ENCODE measurements at places on chromosomes 16 and 17.

- DNase-seq, result no peak
Observed at GRCh38 chr16:75319513-75320411, 68.3 kb upstream of the BCAR1 start.

- DNase-seq, result no peak
Observed at GRCh38 chr17:67038861-67039365, 5.4 kb upstream of the CACNG1 start.

GRCh38 chr17:68963958-68964357 lies 8.8 kb upstream of the ABCA8 start:
- no peak for DNase-seq

GRCh38 chr16:52480237-52480636 lies 66.7 kb downstream of the TOX3 start:
- no peak for DNase-seq

DNA sequence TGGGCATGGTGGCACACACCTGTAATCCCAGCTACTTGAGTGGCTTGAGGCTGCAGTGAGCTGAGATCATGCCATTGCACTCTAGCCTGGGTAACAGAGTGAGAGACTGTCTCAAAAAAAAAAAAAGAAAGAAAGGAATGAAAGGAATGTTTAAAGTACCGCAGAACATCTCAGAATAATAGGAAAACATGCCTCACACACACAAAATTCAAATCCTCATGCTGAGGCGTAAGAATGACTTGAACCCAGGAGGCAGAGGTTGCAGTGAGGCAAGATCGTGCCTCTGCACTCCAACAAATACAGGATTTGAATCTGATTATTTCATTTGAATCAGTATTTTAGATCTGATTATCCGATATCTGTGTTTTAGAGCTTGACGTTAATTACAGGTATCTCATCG lies 21.3 kb upstream of the GAA start:
- no peak for DNase-seq

DNA sequence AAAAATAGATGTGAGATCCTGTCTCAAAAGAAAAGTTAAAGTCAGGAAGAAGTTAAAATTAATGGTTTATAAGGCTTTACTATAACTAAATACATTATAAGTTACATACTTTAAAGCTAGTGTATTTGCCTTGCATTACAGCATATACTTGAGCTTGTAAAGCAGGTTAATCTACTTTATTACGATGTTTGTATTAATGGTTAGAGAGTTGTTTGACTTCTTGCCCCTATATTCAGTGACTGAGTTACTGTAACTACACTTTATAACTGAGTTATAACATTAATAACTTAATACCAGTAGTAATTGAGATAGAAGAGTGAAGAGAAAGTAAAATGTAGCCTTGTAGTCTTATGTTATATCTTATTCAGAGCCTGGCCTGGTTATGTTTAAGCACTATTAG lies 22.9 kb downstream of the CLTC start:
- DNase-seq, result no peak

- peak; percentile 83 for DNase-seq
Observed at GRCh38 chr17:40551091-40551878, 14.0 kb downstream of the CCR7 start.

DNA sequence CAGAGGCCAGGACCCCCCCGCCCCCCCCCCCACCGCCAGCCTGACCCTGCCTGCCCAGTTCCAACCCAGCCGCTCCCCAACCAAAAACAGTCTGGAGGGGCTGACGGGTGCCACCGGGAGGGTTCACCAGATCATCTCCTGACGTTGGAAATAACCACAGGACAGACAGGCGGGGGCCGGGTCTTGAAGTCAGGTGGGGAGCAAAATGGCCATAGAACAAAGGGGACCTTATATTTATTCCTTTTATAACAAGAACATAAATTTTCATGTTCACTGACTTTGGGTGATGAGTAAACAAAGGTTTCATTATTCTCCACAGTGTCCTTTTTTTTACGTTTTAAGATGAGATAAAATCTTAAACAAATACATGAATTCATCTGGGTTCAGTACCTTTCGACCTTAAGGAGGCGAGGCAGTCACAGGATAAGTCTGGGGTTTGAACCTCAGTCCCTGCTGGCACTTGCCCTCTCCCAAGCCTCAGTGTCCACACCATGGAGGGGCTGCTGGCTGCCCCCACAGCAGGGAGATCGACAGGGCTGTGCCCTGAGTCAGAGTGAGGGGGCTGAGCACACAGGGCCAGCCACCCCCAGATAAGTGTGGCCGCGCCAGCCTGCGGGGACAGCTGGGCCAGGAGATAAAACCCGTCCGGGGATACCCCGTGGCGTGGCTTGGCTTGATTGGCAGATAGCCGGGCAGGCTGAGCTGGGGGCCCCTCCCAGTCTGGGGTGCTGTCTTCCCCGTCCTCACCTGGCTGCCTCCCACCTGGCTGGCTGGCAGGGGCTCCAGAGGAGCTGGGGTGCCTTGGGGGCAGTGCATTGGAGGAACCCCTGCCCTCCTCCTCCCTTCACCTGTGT lies 15.0 kb downstream of the SLC7A5 start:
- no peak for DNase-seq

GRCh38 chr17:8703001-8703400 lies 41.6 kb downstream of the CCDC42 start:
- DNase-seq, result no peak

DNA sequence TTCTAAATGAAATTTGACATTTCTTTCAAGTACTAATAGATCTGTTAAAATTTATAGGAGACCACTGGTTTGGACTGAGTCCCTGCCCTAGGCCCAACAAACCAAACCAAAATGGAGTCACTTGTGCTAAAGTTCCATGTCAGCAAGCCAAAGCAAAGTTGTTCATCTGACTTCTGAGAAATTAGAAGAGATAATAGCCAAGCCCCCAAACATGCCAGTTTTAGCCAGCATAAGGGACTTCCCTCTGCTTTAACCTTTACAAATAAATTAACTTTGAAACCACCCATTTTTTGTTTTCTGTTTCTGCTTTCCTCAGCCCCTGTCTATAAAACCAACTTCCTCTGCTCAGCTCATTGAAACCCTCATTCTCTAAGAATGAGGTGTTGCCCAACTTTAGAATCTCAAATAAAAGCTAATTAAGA lies 18.9 kb downstream of the CDR2 start:
- no peak for DNase-seq

DNA sequence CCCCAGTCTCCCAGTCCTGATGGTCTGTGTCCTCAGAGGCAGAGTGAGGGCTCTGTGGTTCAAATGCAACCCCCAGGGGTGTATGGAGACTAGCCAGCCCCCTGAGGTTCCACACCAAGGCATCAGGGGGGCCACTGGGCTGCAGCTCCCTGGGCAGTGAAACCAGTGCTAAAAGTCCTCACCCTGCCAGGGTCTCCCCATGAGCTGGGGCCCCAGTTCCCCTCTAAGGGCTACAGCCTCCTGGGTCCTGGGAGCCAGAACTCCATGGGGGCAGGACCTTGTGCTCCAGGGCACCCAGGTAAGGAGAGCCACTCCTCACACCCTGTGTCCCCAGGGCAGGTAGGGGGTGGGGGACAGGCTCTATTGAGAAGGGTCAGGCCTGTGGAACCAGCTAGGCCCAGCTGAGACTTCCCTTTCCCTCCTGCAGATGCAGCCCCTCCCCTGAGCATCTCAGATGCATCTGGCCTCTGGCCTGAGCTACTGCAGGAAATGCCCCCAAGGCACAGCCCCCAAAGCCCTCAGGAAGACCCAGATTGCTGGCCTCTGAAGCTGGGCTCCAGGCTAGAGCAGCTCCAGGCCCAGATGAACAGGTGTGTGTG lies 6.4 kb upstream of the DCAF7 start:
- DNase-seq, result no peak

GRCh38 chr17:74130841-74131240 lies 72.6 kb upstream of the RPL38 start:
- no peak for DNase-seq

DNA sequence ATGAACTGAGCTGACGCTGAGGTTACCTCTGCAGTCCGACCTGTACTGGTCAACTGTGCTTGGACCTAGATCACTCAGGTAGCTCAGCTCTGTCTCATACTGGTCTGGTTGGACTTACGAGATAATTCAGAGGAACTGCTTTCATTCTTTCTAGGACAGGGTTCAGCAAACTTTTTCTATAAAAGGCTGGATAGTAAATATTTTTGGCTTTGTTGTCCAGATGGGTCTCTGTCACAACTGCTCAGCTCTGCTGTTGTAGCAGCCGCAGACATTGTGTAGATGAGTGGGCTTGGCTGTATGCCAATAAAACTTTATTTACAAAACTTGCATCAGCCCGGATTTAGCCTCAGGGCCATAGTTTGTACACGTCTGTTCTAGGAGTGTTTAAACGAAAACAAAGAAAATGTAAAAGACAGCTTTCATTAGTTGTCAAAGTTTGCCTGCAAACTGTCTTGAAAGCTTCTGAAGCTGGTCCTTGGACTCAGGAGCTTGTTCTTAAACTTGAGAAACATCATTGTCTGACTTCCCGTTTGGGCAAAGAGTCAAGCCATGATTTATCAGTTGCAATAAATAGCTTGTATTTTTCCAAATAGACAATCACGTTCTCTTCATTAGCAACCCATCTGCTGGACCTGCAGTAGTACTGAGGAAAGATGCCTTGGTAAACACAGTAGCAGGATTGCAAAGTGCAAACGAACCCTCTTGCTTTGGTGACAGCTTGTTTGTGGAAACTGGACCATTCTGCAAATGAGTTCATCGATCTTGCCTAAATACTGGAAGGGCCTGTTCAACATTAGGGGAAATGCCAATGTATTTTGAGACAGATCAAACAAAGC lies 253.4 kb downstream of the SNX29 start:
- no peak for DNase-seq

DNA sequence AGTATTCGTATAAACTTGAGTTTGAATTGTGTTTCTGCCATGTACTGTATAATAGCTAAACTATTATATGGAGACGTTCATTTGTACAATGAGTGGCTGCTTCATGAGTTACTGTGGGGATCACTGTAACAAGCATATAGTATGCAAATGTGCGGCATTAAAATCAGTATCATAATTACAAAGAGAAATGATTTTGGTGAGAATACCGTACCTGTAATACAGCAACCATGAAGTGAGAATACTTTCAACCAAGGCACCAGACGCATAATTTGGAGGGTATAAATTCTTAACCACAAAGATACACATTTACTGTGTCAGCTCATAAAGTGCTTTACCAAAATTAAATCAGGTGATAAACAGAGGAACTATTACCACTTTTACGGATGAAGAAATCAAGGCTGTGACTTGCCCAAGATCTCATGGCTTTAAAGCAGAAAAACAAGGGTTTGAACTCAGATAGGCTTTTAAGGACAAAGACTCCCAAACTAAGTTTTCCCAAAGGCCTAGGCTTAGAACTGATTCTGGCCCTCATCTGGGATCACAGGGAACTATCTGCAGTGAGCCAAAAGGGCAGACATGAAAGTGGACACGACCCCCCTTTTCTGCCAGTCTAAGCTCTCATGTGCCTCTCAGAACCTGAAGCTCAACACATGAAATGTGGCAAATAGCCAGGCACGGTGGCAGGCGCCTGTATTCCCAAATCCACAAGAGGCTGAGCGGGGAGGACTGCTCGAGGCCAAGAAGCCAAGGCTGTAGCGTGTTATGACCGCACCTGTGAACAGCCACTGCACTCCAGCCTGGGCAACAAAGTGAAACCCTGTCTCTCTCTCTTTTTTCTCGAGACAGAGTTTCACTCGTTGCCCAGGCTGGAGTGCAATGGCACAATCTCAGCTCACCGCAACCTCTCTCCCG lies 6.4 kb downstream of the RPS15A start:
- DNase-seq, result no peak

DNA sequence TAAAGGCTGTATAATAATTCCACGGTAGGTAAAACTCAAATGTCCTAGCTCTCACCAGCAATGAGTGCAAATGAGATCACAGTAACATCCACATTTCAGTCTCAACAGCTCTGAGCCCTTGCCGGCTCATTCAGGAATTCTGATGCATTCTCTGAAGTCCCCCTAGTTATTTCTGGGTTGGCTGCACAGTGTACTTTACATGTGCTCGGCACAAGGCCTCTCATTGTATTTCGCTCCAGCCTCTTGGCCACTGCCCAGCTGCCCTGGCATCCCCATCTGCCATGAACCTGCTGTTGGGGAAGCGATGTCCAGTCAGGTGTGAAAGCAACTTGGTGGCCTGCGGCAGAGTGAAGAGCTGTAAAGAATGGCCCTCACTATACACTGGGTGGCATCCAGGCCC lies 14.3 kb downstream of the PRCD start:
- DNase-seq, result no peak

DNA sequence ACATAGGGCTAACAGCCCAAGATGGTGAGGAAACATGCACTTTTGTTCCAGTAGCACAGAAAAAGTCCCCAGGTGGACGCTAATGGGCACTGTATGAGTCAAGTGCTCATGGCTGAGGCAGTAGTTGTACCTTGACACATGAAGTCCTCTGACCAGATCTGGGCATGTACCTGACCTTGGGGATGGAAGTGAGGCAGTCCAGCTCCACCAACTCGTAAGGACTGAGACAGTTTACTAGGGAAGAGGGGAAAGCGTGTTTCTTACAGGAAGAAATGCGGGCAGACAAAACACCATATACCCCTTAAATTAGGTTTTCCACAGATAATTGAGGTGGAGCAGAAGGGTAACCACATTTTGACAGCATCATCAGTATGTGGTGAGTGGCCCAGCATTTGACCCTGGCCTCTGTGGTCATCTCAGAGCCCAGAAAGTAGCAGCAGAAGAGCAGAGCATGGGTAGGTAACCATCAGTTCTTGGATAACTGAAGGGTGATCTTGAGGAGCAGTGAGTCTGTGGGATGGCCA lies 32.4 kb upstream of the METTL9 start:
- no peak for DNase-seq

DNA sequence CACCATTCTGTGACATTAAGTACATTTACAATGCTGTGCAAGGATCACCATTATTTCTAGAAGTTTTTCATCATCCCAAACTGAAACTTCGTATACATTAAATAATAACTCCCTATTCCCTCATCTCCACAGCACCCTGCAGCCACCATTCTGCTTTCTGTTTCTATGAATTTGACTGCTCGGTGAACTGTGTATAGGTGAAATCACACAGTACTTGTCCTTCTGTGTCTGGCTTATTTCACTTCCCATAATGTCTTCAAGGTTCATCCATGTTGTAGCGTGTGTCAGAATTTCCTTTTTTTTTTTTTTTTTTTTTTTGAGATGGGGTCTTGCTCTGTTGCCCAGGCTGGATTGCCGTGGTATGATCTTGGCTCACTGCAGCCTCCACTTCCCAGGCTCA lies 20.4 kb downstream of the RAP1GAP2 start:
- no peak for DNase-seq

DNA sequence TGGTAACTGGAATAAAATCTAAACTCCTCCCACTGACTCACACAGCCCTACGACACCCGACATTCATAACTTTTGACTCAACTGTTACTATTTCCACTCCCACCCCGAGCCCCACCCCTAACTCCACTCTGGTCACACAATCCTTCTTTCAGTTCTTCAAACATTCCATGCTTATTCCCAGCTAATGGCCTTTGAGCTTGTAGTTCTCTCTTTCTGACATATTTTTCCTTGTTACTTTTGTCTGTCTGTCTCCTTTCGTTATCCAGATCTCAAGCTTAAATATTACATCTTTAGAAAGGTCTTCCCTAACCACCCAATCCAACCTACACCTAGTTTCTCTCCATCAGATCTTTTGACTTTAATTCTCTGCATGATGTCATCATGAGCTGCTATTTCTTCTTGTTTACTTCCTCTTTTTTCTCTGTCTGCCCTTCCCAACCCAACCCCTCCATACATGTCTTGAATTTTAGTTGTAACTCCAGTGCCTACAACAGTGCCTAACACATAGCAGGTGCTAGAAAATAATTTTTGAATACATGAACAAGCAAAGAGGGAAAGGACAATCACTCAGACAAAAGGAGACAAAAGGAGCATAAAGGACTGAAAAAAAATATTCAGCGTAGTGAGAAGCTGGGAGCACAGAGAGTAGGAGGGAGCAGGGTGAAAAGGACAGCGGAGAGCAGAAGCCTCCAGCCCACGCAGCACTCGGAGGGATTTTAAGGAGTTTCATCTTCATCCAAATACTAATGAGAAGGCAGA lies 65.2 kb upstream of the SMIM36 start:
- DNase-seq, result no peak

All from Right ventricle myocardium superior (tissue), 1 donor.